ENCODE measurements at places on chromosomes 3 and 15.

DNA sequence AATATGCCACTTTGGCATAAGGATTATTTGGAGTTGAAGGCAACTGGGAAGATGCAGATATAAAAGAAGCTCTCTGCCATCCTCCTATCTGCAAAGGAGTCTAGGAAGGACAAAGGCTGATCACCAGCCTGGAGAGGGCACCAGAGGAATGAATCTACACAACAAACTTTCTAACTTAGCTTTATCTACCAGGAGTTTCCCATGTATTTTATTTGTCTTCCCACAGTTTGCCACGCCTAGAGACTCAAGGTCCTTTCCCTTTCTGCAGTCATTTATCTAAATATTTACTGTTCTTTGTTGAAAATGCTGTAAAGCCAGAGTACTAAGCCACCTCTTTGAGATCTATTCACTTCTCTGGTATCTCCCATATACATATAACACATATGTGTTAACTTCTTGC, 32.2 kb downstream of the GPR176 start:
- DNase-seq: no peak

DNA sequence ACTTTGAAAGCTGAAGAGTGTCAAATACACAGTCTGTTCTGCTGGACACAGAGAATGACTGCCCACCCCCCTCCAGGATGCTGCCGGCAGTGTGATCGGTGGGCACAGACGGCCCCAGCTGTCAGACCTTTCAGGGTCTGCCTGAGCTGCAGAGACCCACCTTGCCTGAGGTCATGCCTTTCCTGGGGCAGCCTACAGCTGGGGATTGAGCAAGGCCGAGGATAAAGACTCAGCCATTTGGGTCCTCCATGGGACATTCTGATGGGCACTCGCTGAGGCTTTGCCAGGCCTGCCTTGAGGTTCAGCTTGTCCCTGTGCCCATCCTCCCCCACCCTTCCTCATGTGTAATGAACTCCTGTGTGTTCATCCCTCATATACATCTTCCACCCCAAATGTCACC, 102.3 kb upstream of the SMAD3 start:
- DNase-seq: no peak

- no peak for DNase-seq
Measured at GRCh38 chr3:42830437-42831320, 21.4 kb downstream of the ACKR2 start.

DNA sequence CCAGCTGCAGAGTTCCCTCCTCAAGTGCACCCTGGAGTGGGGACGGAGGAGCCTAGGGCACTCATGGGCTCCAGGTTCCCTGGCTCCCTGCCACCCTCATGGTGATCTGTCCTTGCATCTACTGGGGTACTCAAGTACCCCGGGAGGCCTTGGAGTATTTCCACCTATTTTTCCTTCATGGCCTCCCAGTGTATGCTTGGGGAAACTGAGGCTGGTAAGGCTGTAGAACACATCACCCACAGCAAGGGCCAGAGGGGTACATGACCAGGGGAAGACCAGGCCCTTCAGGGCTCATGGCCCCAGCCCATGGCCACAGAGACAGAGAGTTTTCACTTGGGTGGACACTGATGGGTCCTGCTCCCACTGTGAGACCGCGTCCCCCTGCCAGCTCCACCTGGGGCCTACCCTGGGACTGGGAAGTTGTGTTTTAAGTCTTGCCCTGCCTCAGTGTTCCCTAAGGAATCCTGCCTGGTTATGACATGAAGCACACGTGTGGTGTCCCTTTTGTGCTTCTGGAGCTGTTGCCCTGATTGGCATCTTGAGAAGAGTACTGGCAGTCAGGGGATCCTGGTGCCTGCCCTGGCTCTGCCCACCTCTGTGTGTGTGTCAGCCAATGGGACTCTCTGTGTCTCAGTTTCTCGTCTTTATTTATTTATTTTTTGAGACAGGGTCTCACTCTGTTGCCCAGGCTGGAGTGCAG, 132.8 kb downstream of the TJP1 start:
- DNase-seq: no peak

- no peak for DNase-seq
Measured at GRCh38 chr3:141553055-141553454, 66.2 kb downstream of the RASA2 start.

DNA sequence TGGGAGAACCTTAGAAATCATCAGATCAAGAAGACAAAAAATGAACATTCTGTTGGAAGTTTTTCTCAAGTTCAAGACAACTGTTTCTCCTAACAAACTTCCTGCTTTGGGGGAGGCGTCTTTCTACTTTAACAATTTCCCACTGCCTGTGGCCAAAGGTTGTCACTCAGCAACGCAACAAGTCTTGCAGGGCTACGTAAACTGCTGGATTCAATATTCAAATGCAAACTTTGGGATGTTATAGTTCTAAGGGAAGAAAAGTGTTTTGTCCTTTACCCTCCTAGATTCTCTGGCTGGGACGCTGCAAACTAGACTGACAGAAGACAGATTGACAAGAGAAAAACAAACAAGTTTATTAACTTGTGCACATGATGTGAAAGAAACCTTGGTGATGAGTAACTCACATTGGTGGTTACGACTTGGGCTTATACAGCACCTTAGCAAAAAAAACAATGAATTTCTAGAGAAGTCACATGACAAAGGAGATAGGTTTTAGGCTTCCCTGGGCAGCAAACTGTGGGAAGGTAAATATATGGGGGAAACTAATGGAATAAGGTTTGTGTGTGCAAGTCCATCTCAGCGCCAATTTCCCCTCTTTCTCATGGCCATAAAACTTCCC, 34.0 kb upstream of the ARPIN start:
- no peak for DNase-seq

DNA sequence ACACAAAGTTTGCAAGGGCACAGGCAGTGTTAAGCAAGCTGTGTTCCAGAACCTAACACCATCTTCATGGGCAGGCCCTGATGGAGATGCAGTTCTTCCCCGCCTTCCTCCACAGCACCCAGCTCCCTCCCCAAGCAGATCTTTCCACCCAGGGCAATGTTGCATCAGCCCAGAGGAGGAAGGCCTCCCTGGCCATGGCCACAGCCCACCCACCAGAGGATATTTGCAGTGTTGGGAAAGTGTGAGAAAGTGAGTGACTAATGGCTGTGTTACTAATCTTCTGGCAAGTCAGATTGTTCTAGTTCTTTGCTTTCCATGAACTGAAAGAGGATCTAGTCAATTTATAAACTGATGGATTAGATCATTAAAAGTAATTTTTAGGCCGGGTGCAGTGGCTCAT, 42.0 kb upstream of the ATP10A start:
- peak; percentile 92 for DNase-seq

- DNase-seq: no peak
Measured at GRCh38 chr15:61527836-61528580, 298.9 kb upstream of the RORA start.

GRCh38 chr3:97793420-97794019, 28.3 kb upstream of the CRYBG3 start:
- peak; percentile 8 for DNase-seq

- peak; percentile 67 for DNase-seq
Measured at GRCh38 chr3:15903164-15903563, 105.4 kb upstream of the ANKRD28 start.

DNA sequence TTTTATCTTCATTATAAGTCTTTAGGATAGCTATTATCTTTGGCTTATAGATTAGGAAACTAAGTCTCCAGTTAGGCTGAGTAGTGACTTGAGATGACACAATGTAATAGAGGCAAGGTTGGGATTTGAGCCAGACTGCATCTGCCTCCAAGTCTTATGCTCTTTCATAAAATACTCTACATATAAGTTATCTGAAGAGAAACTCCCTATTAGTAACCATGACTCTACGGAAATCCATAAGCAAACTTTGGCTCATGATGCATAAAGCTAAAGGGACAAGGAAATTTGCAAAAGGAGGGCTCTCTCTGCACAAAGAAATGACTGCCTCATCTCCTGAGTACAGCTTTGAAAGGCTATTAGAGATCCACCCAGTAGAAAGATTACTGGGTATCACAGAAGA, 77.6 kb upstream of the FRMD4B start:
- DNase-seq: no peak

DNA sequence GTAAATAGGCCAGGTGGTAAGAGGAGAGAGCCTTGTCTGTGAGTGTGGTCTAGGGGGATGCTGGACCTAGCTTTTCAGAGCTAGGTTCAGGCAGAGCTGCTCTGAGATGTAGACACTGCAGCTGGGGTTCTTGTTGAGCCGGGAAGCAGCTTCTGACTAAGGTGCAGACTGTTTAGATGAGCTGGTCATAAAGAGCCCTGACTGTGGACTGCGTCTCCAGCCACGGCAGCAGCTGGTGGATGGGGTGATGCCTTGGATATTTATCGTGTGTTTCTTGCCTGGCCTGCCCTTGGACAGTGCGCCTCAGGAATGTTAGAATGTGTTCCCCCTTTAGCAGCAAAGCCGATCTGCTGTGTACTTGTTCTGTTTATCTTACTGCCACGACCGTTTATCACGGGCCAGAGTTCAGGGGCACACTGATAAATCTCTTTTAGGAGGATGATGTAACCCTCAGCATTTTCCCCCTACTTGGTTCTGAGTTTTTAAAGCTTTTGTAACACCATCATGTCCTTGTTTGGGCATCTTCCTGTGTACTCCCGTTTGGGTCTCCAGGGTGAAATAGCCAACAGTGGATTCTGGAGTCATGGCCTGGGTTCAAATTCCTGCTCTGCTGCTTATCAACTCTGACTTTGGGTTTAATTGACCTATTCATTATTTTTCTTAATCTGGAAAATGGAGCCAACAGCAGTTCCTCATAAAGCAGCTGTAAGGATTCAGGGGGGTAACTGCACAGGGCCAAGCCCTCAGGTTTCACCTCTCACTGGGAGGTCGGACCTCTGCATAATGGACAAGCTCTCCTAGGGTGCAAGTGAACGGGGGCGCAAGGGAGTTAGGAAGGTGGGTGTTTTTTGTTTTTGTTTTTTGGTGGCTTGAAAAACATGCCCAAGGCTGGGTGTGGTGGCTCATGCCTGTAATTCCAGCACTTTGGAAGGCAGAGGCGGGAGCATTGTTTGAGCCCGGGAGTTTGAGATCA, 51.4 kb downstream of the FLNB start:
- DNase-seq: no peak

DNA sequence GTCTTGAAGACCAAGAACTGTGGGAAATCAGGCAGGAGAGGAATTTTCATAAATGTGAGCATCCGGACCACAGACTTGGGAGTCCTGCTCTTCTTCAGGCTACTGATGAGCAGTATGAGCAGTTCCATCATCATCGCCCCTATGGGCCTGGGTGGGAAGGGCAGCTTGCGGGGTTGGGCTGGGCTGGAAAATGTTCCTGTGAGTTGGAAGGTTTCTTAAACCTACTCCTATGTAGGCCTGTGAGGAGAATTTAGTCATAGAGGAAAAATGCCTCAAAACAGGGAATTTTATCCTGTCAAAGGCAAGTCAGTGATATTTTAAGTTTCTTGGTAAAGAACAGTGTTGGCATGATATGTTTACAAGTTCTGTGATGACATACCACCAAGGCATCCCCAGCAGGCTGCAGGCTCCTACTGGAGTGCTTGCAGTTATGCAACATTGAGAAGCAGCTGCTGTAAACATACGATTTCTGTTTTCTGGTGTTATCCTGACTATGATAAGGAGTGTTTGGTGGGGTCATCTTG, 10.3 kb downstream of the MASP1 start:
- DNase-seq: no peak

- DNase-seq: no peak
Measured at GRCh38 chr3:70433091-70433490, 120.7 kb upstream of the MDFIC2 start.

- DNase-seq: no peak
Measured at GRCh38 chr3:24396338-24396737, 98.3 kb downstream of the THRB start.

- DNase-seq: no peak
Measured at GRCh38 chr3:138461246-138461645, 26.8 kb downstream of the ESYT3 start.

- no peak for DNase-seq
Measured at GRCh38 chr3:69925506-69925905, 74.0 kb upstream of the SAMMSON start.

DNA sequence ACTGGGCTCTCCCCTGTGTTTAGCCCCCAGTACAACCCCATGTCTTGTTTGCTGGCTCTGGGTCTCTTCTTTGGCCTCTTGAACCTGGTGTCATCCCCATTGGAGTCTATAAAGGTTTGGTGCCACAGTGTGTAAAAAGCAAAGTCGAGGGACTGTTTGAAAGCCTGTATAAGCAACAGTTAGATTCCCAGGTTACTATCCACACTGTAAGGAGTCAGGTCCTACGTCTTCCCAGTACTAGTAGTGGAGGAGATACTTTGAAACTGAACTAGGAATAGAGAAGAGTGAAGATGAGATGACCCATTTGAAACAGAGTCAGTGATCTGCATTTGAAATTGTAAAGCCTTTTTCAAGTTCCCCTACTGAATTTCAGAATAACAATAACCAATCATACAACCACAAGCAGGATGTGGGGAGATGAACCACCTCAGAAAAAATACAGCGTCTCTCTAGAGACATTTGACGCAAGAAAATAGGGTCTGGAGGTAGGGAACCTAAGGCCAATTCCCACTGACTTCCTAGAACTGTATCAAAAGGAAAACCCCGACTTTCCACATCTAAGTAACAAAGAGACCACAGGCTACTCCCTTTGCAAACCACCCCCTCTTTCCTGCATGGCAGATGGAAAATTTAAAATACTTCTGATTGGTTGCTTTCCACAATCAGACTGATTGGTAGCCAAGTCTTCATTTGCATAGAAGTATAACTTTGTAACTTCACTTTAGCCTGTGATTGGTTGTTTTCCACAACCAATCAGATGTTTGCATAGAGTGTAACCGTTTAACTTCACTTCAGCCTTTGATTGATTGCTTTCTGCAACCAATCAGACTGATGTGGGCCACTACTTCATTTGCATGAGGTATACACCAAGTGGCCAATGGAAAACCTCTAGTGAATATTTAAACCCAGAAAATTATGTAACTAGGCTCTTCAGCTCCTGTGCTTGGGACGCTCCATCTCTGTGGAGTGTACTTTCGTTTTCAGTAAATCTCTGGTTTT, 49.9 kb upstream of the NEDD4 start:
- DNase-seq: no peak

GRCh38 chr3:3066378-3066777, 43.8 kb downstream of the IL5RA start:
- no peak for DNase-seq

DNA sequence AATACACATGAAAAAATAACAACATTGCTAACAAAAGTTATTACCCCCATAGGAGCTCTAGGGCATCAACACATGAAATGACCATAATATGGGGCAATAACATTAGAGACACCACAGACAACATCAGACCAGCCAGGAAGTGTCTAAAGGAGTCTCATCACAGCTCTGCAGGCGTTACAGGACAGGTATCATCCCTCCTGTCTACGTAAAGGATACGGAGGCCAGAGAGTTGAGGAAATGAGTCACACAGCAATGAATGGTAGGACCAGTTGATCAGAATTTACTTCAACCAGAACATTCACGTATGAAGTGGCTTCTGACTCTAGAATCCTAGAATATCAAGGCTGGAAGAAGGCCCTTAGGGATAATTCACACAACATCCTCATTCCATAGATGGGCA, 1.8 kb downstream of the NME9 start:
- DNase-seq: no peak
